ENCODE measurements at places on chromosomes 5 and 9.
A peak's percentile ranks its signal among the peaks of the same experiment; 100 is the strongest.

DNA sequence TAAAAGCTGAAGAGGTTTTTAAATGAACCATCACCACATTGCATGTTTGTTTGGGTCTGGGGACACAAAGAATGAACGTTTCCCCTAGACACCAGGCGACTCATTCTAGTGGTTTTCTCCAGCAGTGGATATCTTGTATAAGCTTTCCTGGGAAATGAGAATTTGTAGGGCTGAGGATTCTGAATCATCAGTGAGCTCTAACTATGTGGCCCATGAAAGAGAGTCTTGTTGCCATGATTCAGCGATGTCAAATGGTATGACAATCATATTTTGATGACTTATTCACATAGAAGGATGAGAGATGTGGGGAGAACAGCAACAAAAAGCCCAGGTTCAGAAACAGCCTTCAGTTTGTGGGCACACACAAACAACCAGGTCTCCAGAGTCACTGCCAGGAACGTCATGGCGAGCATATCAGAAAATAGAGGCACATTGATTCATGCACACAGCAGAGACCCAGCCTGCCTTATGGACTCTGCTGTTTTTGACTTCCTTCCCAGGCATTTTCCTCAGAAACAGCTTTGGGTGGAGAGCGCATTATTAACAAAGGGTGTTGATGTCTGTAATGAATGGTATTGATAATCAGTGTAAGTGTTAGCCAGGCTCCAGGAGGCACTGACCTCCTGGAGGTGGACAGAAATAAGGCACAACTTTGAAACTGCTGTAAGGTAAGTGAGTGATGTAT lies 13.3 kb downstream of the ZNF474 start:
- no peak for DNase-seq

DNA sequence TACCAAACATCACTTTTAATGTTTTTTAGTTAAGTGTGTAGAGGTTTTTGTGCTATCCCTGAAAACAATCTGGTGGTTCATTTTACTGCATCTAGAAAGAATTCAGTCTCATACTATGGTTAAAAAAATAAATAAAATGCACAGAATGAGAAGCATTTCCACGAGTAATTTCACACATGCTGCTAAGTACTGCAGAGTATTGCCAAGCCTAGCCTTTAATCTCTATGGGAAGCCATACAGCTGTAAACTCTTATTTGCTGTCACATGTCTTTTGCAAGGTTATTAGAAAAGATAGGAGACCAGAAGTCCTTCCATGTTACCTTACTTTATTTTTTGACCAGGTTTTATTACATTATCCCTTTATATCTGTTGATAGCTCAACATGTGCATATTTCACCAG lies 37.6 kb upstream of the MAN2A1 start:
- no peak for DNase-seq

GRCh38 chr5:89128092-89128491 lies 245.1 kb upstream of the MEF2C start:
- DNase-seq: no peak

DNA sequence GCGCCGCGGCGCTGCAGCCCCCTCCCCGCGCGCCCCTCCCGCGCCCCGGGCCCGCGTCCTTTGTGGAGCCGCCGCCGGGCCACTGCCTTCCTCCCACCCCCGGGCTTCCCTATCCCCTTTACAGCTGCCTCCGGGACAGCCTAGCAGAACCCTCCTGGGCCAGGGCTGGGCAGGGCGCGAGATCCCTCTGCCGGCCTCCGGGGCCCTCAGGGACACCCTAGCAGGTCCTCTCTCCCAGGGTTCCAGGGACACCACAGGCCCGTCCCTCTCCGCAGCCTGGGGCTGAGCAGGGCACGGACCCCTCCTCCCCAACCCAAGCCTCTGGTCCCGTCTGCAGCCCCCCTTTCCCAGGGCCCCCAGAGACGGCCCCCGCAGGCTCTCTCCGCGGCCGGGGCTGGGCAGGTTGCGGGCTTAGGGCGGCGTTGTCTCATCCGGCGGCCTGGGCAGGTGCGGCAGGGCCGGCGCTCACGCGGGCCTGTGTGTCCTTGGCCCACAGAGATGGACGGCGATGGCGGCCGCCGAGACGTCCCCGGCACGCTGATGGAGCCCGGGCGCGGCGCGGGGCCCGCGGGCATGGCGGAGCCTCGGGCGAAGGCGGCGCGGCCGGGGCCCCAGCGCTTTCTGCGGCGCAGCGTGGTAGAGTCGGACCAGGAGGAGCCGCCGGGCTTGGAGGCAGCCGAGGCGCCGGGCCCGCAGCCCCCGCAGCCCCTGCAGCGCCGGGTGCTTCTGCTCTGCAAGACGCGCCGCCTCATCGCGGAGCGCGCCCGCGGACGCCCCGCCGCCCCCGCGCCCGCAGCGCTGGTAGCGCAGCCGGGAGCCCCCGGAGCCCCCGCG lies 710 bp downstream of the WNK2 start:
- DNase-seq: no peak

GRCh38 chr5:128154943-128155342 lies 71.4 kb downstream of the SLC12A2 start:
- no peak for DNase-seq

DNA sequence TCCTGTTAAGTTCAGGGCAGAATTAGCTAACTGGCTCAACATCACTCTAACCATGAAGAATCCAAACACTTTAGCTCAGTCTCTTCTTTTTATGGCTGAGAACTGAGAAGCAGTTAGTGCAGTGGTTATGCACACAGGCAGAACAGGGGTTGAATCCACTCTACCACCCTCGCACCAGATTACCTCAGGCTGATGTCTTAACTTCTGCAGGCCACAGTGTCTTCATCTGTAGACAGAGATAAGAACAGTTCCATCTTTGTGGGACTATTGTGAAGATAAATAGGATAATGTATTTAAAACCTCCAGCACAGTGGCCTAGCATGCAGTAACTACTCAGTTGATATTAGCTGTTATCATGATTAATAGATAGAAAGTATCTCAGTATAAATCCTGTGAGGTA lies 54.8 kb downstream of the FAM114A2 start:
- DNase-seq: no peak

DNA sequence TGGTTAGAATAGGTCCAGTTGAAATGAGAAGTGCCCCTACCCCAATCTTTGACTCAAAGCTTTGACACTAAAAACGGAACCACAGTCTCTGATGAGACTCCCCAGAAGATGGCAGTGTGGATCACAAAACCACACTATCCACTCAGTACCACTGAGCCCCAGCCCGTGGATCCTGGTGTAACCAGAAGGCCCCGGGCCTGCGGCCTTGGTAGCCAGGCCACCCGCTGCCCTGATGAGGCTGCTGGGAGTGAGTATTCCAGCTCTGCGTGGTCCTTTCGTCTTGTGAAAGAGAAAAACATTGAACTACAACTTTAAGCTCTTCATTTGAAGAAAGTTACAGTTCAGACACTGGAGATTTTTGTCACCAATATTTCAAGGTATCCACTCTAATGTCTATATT lies 42.2 kb upstream of the FBP1 start:
- DNase-seq: peak; percentile 10

- no peak for DNase-seq
These were observed 32.9 kb upstream of the DTWD2 start for GRCh38 chr5:119021149-119021732.

DNA sequence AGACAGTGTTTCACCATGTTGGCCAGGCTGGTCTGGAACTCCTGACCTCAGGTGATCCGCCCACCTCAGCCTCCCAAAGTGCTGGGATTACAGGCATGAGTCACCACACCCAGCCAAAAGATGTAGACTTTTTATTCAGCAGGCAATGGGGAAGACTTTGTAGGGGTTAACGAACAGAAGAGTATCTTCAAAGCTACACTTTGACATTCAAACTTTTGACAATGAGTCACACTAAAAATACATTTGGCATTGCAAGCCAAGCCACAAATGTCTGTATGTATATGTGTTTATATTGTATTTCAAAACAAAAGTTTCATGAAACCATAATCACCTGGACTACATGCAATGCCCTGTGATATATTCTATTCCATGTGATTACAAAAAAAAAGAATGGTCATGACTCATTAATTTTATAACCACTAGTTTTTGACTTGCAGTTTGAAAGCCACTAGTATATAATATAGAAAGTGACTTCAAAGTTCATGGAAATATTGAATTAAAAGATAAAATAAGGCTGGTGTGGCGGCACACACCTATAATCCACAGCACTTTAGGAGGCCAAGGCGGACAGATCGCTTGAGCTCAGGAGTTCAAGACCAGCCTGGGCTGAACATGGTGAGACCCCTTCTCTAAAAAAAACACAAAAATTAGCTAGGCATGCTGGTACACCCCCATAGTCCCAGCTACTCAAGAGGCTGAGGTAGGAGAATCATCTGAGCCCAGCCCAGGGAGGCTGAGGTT lies 8.3 kb downstream of the DIMT1 start:
- DNase-seq: no peak

DNA sequence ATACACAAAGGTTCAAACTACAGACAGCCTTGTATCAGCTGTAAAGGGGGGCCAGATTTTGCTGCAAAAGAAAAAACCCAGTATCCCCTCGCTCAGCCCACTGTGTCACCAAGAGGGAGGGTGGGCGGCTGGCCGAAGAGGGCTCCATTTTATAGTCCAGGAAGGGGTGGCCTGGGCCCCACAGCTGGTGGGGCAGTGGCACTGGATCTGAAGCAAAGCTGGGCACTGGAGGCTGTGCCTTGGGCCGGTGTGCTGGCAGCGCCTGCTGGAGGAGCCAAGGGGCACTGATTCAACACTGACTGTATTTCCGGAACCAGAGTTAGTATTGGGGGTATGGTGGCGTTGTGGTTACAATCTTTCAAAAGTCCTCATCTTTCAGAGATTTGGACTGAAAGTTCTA lies 9.1 kb downstream of the BRD3 start:
- no peak for DNase-seq

DNA sequence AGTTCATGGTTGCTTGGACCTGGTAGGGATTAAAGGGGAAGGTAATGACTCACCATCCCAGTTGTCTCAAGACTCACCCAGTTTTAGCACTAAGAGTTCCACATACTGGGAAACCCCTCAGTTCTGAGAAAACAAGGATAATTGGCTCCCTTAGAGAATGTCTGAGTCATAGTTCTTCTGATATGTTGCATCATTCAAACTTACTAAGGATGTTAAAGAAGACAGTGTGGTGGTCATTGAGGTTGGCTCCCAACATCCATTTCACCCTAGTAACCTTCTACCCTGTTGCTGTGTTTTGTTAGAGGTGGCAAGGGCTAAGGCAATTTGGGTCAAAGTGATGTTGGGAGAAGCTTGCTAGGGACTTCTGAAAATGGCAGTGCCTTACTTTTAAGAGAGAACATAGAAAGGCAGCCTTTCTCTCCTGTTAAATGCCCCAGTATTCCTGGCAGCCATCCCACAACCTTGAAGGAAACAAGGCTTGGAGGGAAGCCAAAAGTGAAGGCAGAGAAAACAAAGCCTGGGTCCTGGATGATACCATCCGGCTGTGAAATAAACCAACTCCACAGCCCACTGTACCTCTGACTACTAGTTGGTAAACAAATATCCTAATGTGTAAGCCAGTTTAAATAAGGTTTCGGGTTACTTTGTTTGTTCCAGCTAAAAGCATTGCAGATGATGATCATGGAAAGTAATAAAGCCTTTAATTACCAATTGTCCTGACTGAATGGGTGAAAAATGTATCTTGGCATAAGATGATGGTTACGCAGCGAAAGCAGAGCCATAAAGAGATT lies 80.4 kb upstream of the ADAMTSL1 start:
- DNase-seq: no peak

- no peak for DNase-seq
These were observed 6.6 kb upstream of the AOPEP start for GRCh38 chr9:94719878-94720277.

- no peak for DNase-seq
These were observed 63.8 kb downstream of the ATP10B start for GRCh38 chr5:160788102-160788660.

DNA sequence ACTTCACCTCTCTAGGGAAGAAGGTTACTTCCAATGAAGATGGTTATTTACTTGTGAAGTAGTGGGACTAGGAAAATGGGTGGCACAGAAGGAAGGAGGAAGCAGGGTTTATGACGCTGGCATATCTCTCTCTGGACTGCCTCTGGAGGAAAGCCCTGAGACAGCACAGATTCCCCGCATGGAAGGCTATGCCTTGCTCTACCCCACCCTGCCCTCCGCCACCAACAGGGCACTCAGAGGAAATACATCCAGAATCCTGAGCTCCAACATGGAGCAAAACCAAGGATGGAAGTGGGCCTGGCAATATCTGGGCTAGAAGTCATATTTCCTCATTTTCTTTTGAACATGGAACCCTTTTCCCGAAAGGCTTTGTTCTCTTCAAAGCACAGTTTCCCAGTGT lies 346.9 kb downstream of the ZSWIM6 start:
- no peak for DNase-seq

DNA sequence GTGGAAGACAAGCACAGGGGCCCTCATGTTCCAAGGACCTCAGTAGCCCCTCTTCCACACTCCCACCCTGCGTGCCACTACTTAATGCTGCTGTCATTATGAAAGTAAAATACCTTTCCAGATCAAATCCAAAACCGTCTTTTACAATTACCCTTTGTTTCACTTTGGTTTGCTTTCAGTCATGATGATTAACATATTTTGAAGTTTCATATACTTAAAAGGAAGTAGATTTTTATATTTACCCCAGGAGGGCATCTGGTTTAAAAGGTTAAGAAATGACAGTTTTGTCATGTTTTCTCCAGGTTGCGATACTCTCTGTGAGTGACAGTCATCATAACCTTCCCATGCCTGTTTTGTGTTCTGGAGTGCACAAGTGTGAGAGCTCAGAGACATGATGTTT lies 13.5 kb upstream of the MAP1B start:
- DNase-seq: no peak

DNA sequence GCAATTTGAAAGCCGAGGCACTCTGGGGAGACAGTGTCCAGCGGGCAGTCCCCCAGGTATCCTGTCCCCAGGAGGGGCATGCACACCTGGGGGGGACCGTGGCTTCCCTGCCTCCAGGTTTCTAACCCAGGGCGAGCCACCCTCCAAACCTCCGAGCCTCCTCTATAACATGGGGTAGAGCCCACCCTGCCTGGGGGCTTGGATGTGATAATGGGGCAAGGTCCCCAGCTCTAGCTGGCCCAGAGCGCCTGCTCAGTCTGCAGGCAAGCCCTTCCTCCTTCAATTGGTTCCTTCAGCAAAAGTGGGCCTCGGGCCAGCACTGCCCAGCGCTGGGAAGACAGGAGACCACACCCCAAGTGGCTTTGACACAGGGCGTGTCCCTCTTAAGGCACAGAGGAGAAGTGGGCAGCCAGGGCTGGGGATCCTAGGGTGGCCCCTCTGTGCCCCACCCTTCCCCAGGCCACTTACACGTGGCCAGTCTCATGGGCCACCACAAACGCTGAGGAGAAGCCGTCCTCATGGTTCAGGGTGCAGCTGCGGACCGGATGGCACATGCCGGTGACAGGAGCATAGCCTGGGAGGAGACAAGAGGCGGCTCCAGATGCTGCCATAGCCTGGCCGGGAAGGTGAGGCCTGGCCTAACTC lies 94.3 kb downstream of the ZNF354C start:
- DNase-seq: no peak

DNA sequence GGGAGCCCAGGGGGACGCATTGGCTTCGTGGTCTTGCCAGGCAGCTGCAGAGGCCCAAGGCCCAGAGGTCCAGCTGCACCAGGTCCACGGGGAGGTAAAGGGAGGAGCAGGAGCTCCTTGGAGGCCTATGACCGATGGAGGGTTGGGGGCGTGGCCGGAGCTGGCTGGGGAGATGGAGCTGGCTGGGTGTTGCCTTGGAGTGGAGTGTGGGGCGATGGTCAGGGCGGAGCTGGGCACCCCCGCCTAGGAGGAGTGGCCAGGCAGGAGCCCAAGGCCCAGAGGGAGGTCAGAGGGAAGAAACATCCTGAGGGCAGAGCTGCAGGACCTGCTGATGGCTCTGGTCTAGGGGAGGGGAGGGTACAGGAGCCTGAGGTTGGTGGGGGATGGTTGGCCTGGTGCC lies 44.6 kb downstream of the KCNT1 start:
- DNase-seq: no peak

- DNase-seq: no peak
These were observed 18.5 kb upstream of the FKTN start for GRCh38 chr9:105539452-105539851.
